Stimulated activated CD4-positive, alpha-beta T cell treated with anti-CD3 and anti-CD28 coated beads, Interleukin-4, amount 100 ng/mL, for 24 hours (primary cell): ENCODE measurements at places on chromosomes 2 and 18.
A peak's percentile ranks its signal among the peaks of the same experiment; 100 is the strongest.

DNA sequence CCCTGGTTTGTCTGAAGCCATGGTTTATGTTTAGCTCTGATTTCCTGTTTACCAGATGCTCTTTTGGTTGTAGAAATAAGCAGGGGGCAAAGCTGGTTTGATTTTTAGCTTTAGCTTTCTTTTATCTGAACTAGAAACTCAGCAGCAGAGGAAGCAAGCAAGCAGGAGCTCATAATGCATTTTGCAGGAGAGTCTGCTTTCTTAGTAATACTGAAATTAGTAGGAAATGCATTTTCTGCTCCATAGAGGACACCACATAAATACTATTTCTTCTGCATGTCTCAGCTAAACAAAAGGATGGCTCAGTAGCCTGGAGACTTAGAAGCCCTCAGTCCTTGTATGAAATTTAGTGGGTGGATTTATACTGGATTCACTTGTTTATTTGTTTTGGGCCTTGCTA is 23.1 kb downstream of the DGUOK start:
- no peak for DNase-seq

- DNase-seq = no peak
Observed at GRCh38 chr2:128623776-128624761, 305.4 kb upstream of the HS6ST1 start.

DNA sequence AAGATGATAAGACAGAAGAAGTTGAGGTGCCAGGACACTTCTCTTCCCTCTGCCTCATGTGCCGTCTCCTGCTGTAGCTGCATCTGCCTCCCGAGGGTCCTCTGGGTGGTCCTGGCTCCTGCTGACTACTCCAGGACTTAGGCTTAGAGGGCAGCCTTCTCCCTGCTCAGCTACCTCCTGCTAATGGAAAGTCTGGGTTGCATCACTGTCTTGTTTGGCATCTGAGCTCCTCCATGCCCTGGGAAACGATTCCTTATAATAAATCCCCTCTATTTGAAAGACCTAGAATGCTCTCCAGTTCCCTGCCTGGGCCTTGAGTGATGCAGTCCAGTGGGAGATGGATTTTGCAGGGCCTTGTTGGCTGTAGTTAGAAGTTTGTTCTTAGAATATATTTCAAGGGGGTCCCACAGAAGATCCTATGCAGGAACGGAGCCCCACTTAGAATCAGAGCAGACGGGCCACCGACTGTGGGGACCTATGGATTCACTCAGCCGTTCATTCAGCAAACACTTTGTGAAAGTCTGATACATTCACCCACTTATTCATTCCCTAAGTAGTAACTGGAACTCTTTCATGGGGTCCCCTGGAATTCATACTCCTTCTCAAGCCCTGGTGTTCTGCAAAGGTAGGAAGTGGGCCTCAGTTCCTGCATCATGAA is 269.8 kb upstream of the HDAC4 start:
- DNase-seq = no peak

GRCh38 chr2:75728614-75729419 is 18.1 kb upstream of the GCFC2 start:
- no peak for DNase-seq

DNA sequence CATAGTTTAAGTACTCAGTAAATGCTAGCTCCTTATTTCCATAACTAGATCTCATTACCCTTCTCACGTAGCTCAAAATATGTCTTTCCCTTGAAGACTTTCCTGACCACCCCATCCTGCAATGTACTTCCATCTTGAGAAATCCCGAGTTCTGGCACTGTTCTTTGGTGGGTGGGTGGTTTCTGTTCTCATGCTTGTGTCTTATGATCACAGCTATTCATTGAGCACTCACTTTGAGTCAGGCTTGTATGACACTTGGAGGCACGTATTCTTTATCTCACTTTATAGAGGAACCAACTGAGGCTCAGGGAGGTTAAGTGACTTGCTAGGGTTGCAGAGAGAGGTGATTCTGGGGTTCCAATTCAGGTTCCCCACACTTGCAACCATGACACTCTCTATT is 9.0 kb upstream of the CLIP4 start:
- DNase-seq = no peak

- peak; percentile 95 for DNase-seq
Observed at GRCh38 chr2:264493-265468, at the start of gene ACP1. Gene ACP1 (plus strand): TSS chr2:264947. CDS start chr2:264965, 18 bp downstream.

DNA sequence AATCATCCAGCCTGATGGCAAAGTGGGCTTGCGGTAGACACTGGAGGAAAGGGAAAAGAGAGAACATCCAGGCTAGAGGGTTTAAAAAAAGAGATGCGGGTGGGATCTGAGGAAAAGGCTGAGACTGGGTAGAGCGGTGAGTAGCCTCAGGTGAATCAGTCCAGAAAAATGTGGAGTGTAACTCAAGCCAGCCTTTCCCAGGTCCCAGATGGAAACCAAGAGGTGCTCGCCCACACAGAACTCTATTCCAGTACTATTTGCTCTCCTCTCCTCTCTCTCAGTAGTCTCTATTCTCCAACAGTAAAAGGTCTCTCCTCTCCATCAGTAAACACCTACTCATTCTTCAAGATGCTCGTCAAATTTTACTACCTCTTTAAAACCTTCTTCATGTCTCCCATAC is 38.3 kb upstream of the NRP2 start:
- no peak for DNase-seq
